MG63 (cell line): ENCODE measurements at places on chromosomes 7 and 10. TPM values are rescaled to one million over a fixed set of nuclear protein-coding genes. Genes with fewer than 3 reads are reported as not detected.
A peak's percentile ranks its signal among the peaks of the same experiment; 100 is the strongest.

GRCh38 chr7:94907811-94908322 lies 473 bp downstream of the PPP1R9A start:
- peak; percentile 23 for DNase-seq

DNA sequence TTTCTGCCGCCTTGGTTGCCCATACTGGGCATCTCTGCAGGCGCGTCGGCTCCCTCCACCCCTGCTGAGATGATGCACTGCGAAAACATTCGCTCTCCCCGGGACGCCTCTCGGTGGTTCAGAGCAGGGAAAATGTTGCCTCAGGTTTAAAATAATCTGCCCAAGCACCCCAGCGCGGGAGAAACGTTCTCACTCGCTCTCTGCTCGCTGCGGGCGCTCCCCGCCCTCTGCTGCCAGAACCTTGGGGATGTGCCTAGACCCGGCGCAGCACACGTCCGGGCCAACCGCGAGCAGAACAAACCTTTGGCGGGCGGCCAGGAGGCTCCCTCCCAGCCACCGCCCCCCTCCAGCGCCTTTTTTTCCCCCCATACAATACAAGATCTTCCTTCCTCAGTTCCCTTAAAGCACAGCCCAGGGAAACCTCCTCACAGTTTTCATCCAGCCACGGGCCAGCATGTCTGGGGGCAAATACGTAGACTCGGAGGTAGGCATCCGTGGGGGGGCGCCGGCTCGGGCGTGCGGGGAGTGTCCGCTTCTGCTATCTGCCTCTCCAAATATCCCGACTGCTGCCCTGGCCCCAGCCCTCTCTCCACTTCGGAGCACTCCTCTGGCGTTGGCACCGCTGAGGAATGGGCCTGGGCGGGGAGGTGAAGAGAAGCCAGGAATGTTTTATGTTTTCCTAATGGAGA lies at the start of gene CAV1:
TSS of gene CAV1 (plus strand) at position 428 of the 689 bp plus-strand sequence. CDS start at position 455, 27 bp downstream.
- DNase-seq = peak; percentile 95

- DNase-seq = no peak
Observed at GRCh38 chr10:26157734-26158133, 58.8 kb upstream of the GAD2 start.

GRCh38 chr10:15642095-15642494 lies 77.6 kb downstream of the ITGA8 start:
- peak; percentile 59 for DNase-seq

GRCh38 chr7:135204341-135204749 lies 7.0 kb downstream of the WDR91 start:
- DNase-seq = no peak

GRCh38 chr7:50404392-50404791 lies 45.8 kb downstream of the FIGNL1 start:
- no peak for DNase-seq

GRCh38 chr10:72730479-72730878 lies 38.5 kb downstream of the MCU start:
- DNase-seq = peak; percentile 49

DNA sequence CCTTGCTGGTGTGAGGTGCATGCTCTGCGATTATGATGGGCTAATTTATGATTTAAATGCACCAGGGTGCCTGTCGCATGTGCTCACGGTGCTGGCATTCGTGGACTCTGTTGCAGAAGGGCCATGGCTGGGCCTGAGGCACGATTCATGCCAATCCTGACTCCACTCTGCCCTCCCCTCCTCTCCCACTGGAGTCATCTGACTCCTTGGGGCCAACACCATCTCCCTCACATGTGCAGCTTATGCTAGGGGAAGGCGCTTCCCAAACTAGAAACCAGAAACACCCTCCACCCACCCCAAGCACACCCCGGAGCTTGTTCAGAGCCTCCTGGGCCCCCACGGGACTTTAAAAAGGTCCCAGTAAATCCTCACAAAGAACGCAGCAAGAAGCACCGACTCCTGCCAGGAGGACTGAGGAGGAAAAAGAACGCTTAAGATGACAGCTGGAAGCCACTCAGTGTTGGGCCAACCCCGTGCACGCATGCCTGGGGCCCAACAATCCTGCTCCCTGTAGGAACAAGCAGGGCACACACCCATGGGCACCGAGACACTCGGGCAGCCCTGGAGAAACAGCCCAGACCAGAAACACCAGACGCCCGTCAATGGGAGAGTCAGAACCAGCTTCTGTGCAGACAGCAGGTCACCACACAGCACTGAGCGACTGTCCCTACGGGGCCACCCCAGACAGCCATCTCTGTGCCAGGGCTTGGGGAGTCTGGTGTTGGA lies 14.1 kb downstream of the BRI3 start:
- no peak for DNase-seq

MRLN gene
- not detected in 2 replicates for total RNA-seq
